ENCODE measurements at places on chromosomes 2 and 18. TPM values are rescaled to one million over a fixed set of nuclear protein-coding genes. Genes with fewer than 3 reads are reported as not detected.

DNA sequence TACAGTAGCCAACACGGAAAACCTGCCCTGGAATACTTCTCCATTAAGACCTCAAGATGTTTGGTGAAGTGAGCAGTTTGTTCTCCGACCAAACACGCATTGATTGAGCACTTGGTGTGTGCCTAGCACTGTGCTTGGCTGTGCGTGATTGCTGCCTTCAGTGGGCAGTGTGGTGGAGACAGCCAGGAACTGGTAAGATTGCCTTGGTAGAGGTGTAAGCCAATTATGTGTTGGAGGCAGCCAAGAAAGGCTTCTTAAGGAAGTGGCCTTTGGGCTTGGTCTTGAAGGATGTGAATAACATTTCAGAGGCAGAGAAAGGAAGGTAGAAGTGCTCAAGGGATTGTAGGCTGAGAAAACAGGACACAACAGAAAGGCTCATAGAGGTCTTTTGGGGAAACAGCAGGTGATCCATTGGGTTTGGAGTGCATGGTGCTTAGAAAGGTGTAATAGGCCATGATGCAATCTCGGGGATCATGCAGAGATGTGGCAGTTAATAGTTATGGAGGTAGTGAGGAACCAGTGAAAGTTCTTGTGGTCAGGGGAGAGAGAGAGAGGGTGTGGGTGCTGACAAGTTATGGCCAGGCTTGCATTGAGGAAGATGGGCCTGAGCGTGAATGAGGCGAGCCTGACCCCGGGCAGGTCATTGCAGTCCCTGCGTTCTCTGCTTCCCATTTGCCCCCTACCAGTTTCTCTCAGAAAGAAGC lies 6.3 kb downstream of the B3GNT2 start:
- no peak for DNase-seq

PLA2R1 gene
- polyA plus RNA-seq, result 71.9 TPM

- DNase-seq, result no peak
Observed at GRCh38 chr18:75139226-75139911, 69.6 kb downstream of the PTGR3 start.

CAD gene
- 8.8 TPM for polyA plus RNA-seq

GRCh38 chr2:45938649-45939511 lies 287.4 kb downstream of the PRKCE start:
- DNase-seq, result peak; percentile 85

DNA sequence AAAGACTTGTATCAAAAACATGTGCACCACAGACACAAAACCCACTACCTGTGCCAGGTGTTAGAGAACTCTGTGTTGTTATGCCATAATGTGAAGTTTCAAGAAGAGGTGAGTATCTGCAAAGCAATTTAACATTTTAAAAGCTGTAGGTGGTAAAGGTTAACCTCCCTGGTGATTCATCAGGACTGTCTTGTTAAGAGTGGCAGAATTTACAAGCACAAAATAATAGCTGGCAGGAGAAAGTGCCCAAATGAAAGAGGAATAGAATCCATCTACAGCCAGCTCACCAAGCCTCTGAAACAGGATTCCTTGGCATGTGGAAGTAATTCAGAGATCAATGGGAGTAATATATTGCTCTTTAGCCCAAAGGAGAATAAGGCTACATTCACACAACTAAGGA lies 230.7 kb downstream of the AFF3 start:
- DNase-seq, result no peak

DNA sequence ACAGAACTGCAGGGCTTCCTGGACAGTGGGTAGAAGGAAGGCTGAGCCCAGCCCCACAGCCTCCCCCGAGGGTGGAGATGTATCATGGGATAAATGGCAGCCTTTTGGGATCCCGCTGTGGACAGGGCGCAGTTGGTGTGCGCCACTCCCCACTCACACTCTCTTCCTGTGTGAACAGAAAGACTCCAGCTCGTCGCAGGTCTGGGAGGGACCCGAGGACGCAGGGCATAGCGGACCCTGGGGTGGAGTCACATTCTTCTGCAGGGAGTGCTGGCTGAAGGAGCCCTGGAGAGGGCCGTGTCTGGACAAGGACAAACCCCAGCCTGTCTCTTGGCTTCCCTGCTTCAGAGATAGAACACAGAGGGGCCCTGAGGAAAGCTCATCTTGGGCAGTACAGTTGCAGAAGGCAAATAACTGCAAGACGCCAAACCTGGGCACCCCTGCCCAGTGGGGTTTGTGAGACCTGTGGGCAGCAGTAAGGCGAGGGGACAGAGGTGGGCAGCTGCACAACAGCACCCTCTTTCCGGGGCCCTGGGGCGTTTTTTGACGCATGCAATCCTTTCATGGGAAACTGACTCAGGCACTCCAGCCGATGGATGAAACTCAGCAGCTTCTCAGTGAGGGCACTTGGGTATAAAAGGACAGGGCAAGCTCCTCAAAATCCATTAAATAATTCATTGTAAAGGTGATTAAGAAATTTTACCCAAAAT lies 101.9 kb downstream of the USP40 start:
- peak; percentile 66 for DNase-seq

- peak; percentile 75 for DNase-seq
Observed at GRCh38 chr2:174682578-174683391, 81.5 kb downstream of the CHRNA1 start.

DNA sequence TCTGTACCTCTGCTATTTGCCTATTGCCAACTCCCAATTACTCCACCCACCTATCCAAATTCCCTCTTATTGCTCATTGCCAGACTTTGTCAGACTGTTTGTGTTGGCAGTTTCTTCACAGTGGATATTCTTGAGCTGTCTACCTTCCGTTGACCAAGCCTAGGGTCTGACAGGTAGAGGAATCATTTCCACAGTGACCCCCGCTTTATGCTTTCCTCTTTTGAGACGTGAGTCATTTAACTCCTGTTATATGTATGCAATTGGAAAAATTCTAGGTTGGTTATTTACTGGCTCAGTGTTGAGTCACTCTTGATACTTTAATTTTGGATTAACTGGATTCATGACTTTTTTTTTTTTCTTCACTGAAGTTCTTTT lies 187.7 kb downstream of the IRS1 start:
- no peak for DNase-seq

DNA sequence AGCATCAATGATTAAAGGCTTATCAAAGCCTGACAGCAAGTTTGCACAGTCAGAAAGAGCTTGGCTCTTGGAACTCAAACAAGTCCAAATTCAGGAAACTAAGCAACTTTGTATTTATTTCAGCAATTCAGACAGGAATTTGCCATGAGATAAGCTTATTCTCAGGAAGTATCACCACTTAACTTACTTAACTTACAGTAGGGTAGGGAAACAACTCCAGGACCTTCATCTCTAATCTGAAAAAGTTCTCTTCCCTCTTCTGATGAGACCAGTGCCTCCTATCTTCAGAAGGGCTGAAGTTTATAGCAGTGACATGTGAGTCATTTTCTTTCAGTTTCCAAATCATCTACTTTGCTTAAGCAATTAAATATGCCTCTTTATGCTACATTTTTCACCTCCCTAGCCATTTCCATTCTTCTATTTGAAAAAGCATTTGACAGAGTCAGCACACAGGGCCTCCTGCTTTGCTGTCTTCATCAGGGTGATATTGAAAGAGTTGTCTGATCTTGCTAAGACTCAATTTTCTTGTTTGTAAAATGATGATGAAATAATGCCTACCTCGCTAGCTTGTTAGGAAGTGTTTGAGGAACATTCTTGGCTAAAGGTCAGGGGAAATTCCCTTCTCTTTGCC lies 389.5 kb downstream of the RND3 start:
- DNase-seq, result no peak

SGPP2 gene
- polyA plus RNA-seq, result 8.2 TPM

DNA sequence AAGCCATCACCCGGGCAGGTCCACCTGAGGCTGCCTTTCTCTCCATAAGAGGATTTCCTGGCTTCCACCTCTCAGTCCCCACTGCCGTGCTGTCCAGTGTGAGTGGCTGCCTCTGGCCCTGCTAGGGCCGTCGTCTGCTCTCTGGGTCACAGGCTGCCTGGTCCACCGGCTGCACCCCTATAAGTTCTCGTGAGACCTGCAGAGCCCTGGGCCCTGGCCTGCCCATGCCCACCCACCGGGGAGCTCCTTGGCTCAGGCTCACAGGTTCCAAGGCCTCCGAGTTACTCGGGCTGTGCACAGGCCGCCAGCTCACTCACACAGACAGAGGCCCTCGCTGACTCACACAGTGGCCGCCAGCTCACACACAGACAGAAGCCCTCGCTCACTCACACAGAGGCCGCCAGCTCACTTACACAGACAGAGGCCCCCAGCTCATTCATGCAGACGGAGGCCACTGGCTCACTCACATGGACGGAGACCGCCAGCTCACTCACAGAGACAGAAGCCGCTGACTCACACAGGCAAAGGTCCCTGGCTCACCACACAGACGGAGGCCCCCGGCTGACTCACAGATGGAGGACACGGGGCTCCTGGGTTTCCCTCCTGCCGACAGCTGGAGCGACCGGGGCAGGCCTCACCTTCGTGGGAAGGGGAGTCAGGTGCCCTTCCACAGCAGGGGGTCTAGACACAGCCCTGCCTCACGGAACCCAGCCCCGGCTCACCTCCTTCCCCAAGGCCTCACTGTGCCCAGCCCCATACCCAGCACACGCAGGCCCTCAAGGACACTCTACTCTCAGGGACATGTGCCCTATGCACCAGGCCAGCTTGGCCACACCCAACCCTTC lies 334.1 kb upstream of the MYT1L start:
- DNase-seq, result no peak

DNA sequence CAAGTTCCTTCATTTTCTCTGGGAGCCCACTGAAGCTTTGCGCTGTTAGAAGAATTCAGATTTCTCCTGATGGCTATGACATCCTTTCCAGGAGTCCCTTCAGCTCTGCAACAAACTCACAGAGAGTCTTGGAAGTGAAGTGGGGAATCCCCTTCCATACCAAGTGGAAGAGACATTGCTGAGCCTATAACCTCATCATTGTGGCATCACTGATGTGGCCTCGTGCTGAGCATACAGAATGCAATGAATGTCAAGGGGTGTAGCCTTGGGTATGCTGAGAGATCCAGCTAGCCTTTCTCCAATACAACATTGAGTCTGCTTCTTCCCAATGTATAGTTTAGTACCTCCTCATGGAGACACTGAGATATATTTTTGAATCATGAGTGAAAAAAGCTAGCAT lies 311.1 kb upstream of the RAB12 start:
- DNase-seq, result no peak

DNA sequence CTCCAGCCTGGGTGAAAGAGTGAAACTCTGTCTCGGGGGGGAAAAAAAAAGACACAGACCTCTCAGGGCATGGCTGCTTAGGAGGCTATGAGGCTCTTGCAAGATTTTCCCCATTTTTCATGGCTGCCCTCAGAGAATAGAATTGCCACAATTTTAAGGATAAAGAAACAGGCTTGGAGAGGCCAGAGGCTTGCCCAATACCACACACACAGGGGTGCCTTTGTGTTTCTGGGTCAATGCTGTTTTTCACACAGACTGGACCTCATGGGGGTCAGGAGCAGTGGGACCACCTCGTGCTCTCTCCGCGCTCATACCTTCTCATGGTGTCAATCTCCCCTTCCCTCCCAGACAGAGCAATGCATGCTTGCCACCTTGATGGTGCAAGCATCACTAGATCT lies 65.4 kb upstream of the ST3GAL5 start:
- no peak for DNase-seq

GRCh38 chr2:20538308-20539132 lies 91.6 kb downstream of the RHOB start:
- peak; percentile 70 for DNase-seq

CNGA3 gene
- not detected for polyA plus RNA-seq

C1QL2 gene
- polyA plus RNA-seq, result not detected

- DNase-seq, result no peak
Observed at GRCh38 chr2:236774171-236774570, 204.5 kb downstream of the ACKR3 start.

DNA sequence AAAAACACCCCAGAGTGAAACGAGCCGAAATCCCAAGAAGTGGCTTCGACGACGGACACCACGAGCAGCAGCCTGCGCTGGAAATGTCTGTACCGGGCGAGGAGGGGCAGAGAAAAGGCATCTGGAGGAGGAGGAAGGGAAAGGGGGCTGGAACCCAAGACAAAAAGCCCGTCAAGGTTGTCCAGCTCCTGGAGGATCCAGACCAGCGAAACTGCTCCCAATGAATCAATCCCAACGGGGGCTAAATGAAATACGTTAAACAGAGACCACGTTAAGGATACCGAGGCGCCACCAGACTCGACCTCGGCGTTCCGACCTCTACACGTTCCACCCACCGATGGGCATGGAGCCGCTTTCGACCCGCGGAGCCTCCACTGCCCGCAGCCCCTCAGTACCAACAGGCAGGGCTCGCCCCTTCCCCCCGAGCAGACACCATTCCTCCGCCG lies 400 bp downstream of the CCDC88A start:
- DNase-seq, result no peak

DNA sequence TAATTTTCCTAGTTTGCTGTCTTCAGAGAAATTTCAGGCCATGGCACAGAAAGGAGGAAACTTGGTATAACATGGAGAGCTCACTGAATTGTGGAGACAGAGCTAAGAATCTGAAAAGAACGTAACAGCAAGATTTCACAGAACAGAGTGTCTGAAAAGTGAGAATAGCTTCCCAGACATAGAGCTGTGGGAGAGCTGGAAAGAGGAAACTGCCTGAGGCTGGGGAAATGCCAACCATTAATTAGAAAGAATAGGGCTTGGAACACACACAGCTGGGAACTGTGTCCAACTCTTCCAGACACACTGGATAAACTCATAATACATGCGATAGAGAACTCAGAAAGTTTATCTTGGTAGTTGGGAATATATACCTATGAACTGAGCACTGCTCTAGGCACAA lies 51.6 kb upstream of the KYNU start:
- DNase-seq, result no peak

UGT1A10 gene
- polyA plus RNA-seq, result 6.6 TPM

EGR4 gene
- not detected for polyA plus RNA-seq

GRCh38 chr18:26646901-26647300 lies 98.5 kb upstream of the KCTD1 start:
- DNase-seq, result no peak

GRCh38 chr2:88396209-88396608 lies 56.3 kb downstream of the FOXI3 start:
- no peak for DNase-seq

PXDN gene
- polyA plus RNA-seq, result 4.7 TPM
